ENCODE measurements at places on chromosomes 13 and 19. TPM values are rescaled to one million over a fixed set of nuclear protein-coding genes. Genes with fewer than 3 reads are reported as not detected.

OR7D2 gene
- total RNA-seq = not detected

NLRP7 gene
- 0.25 TPM for total RNA-seq

MATK gene
- total RNA-seq = not detected

CACNA1A gene
- 0.35 TPM for total RNA-seq

DNA sequence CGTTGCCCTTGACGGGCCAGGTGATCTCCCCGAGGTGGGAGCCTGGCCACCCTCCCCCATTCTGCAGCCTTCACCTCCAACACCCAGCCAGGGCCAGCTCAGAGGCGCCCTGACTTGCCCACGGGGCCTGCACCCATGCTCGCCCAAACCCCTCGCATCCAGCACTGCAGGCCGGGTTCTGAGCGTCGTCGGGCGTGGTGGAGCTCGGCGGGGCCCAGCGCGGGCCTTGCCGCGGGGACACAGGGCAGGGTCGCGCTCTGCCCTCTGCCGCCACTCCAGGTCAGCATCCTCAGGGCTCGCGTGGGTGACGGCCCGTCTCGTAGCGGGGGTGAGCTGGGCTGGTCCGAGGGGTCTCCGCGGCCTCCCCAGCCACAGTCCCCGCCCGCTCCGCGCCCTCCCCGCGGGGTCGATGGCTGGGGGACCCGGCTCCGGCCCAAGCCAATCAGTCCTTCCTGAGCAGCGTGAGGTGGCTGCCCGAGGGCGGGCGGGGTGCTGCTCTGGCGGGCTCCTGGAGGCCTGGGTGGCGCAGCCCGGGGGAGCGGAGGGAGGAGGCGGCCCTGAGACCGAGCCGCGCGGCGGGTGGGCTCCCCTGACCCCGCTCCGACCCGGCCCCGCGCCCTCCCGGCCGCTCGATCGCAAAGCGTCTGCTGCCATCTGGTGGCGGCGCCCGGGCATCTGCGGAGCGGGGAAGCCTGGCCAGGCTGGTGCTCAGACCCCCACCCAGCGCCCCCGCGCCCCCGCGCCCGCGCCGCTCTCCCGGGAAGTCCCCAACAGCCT is 61.4 kb downstream of the CCNE1 start:
- DNase-seq = peak; percentile 34

DNA sequence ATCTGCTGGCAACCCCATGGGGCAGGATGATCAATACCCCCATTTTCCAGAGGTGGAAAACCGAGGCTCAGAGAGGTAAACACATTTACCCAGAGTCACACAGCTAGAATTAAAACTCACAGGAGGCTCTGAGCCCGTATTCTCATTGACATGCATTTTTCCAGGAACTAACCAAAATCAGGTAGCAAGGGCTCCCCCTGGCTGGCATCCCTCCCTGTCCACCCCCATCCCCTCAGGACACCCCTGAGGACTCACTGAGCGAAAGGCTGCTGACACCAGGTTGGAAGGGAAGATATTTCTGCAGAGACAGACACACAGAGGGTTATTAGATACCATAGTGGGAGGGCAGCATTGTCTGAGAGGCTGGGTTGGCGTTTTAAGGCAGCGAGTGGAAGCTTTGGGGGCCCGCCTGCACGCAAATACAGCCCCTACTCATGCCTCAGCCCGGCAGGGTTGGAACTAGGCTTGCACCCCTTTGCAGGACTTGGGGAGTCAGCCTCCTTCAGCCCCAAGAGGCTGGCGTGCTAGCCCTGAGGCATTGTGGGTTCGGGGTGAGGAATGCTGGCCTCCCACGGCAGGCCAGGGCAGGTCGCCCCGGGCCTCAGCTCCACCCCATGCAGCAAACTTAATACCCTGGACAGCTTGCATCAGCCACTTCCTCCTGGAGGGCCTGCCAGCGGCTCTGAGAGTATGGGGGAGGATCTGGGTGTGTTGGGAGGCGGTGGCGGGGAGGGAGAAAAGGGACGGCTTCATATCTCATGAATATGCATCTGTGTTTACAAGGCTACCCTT is 3.9 kb downstream of the SLC1A5 start:
- peak; percentile 93 for DNase-seq

- DNase-seq = no peak
These were observed 218.7 kb downstream of the KCTD12 start for GRCh38 chr13:76667551-76667950.

DNA sequence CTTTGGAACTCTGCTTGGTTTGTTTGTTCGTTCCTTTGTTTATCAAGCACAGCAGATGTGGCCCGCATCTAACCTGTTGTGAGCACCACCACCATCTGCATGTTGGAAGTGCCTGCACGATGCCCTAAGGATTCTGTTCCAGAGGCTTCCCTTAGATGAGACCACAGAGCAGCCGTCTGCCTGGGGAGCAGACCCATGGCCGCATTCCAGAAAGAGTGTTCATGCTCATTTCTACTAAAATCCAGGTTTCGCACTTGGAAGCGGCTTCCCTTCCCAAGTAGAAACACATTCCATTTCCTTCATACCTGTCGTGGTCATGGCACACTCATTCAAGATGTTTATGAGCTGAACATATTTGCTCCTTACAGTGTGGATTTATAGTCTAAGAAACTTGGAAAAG is 27.2 kb downstream of the COL4A2 start:
- no peak for DNase-seq

GRCh38 chr13:105552078-105552477 is 983.4 kb downstream of the EFNB2 start:
- no peak for DNase-seq

DNA sequence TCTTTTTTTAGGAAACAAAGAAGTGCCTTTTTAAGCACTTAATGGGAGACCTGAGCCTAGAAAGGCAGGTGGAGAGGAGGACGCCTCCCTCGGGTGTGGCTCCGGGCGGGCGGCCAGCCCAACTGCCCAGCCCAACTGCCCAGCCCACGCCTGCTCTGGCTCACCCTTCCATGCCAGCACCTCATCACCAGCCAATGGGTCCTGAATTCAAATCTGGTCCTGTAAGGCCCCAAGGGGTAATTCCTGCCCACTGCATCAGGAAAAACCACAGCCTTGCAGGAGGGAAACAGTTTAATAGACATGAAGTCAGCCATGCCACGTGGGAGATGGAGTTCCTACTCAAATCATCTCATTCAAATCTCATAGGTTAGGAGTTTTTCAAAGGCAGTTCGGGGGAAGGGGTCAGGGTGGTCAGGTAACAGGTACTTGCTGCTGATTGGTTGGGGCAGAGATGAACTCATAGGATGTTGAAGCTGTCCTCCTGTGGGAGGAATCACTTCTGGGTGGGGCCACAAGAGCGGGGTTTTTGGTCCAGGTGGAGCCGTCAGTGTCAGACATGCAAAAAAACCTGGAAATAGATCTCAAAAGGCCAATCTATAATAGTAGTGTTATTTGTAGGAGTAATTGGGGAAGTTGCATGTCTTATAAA is 64.9 kb downstream of the HSPH1 start:
- DNase-seq = peak; percentile 30

DNA sequence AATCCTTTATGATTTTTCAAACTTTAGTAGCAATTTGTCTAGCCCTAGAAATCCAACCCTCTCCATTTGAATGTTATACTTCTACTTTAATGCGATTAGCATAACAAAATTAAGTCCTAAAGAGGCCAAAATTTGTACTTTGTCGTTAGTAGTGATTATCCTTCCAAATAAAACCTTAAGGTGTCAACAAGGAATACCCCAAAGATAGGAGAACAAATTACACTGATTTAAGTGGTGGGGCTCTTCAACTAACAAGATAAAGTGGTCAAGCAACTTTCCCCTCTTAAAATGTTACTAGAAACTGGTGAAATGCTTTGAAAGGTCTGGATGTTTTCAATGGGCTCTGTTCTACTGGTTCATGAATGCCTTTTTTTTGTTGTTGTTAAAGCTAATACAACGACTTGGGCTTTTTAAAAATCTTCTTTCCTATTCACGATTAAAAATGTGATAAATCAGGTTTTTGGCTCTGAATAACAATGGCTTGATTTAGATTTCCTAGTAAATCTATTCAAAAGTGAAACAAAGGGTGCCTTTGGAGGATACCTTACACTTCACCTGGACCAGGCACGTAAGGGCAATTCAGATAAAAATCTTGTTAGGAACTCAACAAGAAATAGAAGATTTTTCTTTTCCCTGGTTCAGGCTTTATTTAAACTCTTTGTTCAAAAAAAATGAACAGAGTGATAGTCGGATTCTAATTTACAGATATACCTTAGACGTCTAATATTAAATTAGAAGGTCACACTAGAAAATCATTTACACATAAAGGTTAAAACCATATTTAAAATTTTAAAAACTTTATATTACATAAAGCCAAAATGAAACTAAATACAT is 3.1 kb downstream of the SOX21 start:
- DNase-seq = no peak

DNA sequence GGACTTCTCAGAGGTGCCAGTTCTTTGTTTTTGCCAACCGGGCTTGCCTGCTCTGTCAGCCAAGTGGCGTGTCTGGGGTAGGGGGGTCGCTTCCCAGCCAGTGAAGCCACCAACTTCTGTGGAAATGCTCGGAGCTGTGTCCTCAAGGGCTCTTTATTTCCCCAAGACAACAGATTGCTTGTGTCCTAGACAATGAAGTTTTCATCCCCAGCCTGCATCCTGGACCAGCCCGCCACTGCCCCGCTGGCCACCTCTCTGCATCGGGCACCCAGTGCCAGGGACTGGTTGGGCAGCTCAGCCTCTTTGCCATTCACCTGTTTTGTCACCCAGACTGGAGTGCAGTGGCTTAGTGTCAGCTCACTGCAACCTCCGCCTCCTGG is 3.7 kb downstream of the RAB11B start:
- DNase-seq = no peak

DNA sequence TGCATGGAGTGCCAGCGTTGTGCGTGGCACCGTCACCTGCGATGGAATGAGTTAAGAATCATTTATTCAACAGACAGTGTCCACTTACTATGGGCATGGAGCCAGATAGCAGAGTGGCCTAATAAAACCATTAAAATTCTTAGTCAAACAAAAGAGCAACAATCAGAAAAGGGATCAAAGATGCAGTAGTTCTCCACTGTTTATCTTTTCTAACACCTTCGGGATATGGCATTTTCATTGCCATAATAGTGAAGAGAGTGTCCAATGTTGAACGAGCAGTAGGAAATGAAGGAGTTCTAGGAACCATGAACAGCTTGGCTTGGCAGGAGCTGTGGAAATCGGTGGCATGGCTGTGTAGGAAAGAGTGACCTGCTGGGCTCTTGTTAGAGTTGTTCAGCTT is 2.0 kb downstream of the TNFSF11 start:
- DNase-seq = no peak
